Activated naive CD4-positive, alpha-beta T cell (primary cell): ENCODE measurements at places on chromosomes 1 and 21.

GRCh38 chr1:15090373-15090772, 63.2 kb upstream of the TMEM51 start:
- DNase-seq = no peak

- DNase-seq = no peak
These were observed 108.0 kb upstream of the KIF26B start for GRCh38 chr1:245046769-245047168.

DNA sequence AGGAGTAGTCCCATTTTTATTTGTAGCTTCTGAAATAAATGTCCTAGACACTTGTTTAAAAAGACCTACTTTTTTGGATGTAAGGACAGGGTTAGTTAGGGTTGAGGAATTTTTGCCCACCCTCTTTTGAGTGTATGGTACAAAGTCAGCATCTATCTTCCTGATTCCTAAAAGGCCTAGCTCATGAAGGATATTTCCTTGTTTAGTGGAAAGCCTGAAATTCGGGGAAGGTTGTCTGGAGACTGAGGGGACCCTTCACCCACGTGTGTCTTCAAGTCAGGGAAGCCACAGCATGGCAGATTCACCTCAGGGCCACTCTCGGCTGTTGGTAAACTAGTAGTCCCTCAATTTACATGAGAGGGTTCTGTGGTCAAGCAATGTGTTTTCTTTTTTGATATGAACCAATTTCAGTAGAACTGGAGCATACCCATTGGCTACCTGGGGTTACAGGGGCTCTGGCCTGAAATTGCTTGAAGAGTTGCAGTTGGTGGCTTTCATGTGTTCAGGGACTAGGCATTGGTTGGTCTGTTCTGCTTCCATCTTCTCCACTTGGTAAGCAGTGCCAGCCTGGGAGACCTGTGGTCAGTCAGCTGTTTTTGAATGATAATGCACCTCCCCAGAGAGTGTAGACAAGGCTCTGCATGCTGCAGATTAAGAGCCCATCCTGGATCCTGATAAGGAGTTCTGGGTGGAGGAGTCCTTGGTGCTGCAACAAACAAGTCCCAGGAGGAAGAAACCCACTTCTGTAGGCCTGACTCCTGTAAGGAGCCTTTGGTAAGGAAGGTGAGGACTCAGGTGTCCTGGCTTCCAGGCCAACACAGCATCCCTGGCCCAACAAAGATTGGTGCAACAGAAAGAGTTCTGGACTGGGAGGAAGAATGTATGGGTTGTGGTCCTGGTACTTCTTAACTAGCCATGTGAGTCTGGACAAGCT, 6.3 kb downstream of the BTG2 start:
- no peak for DNase-seq

- DNase-seq = no peak
These were observed 279.5 kb upstream of the NFIA start for GRCh38 chr1:60802884-60803283.

GRCh38 chr21:44017601-44018000, 5.5 kb downstream of the TRAPPC10 start:
- DNase-seq = no peak

DNA sequence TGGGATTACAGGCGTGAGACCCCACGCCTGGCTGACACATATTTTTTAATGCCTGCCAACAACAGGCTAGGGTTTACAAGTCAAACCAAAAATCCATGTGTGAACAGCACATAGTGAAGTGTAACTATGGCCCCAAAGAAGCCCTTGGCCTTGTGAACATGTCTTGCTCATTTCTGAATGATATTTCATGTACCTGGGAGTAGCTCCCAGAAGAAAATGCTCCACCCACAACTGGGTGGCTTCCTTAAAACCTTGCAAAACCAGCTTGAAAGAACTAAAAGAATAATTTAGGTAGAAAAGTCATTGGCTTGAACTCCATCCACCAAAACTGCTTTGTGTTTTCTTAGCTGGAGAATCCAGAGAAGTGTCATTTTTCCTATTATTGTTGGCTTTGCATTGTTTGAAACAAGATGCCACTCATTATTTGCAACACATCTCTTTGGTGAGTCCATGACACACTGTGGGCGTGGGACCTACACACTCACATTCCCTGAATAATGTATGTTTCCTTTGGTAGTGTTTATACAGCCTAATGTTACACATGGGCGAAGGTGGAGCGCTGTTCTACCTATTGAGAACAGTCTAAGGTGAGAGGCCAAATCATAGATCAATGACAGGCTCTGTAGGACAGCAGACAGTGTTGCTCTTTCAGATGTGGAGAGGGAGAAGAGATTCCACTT, 28.5 kb upstream of the SDE2 start:
- DNase-seq = no peak

DNA sequence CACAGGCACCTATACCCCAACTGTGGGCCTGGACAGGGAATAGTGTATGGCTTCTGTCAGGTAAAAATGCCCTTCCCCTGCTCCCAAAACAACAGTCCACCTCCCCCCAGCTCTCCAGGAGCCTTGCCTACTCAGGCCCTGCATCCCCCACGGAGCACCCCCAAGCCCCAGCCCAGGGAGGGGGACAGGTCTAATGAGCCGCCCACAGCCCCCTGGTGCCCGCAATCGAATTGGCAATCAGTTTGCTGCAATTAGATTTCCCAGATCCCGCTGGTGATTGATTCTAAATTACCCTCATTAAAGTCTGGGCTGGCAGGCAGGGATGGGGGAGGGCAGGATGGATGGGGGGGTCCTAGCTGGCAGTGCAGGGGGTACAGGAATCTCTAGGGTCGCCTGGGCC, 8.1 kb downstream of the SDC3 start:
- no peak for DNase-seq

GRCh38 chr1:172473302-172473701, 29.4 kb upstream of the PIGC start:
- no peak for DNase-seq

GRCh38 chr21:17789656-17790055, 29.5 kb downstream of the C21orf91 start:
- DNase-seq = no peak

DNA sequence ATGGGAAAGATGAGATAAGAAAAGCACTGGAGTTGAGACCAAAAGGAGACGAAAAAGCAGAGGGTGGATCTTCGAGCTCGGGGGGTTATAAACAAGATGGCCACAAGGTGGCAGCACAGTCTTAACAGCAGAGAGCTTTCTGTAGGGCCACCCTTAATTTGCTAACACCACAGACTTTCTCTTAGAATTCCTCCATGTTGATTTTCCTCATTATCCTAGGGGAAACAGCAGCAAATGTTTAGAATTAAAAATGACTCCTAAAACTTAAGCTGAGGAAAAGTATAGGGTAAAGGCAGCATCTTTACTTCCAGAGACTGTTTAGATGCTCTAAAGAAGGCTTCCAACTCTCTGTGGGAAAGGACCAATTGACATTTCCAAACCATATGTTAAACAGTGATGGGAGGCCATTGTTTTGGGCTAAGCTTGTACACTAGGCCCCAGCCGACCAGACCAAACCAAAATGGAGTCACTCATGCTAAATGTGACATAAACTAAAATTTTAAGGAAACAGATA, 2.5 kb upstream of the APOBEC4 start:
- DNase-seq = peak; percentile 56

DNA sequence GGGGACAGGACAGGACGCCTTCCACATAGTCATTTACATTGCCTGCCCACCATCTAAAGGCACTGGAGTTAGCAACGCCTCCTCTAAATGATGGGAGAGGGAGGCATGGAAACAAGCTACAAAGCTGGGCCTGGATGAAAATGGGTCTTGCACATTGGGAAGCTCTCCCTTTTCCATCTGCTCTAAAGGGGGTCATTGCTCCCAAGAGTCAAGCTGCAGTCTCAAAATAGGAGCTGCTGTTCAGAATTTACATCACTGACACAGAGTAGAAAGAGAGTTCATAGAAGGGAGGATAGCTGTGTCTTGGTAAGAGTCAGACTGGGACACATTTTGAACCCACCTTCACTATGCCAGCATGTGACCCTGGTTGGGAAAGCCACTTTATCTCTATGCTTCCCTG, 26.6 kb downstream of the RCSD1 start:
- DNase-seq = no peak

DNA sequence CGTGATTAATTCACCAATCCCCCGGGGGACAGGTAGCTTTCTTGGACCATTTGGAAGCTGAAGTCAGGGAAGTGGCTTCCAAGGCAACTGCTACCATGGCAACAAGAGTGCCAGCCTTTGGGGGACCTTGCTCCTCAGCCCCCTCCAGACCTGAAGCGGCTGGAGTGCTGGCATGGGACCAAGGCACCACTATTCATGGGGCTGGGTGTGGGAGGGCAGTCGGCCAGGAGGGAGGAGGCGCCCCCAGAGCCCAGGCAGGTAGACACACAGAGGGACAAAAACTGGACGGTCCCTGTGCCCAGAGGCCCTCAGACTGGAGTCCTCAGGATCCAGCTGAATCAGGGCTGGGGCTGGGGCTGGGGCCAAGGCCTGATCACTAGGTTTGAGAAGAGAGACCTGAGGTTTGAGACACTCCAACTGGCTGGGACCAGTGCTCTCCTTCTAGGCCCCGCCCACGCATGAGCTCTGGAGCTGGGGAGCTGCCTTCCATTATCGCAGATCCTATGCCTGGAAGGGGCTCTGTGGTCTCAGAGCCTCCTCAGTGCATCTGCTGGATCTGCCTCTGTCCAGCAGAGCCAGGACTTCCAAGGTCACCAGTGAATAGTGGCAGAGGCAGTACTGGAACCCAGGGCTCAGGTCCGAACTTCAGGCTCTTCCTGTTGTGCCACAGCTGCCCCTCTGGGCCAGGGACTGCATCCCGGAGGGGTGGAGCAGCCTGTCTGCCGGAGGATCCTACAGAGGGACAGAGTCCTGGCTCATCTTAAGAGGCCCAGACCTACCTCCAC, 3.3 kb upstream of the KNCN start:
- DNase-seq = no peak

- no peak for DNase-seq
These were observed 52.7 kb upstream of the TSHB start for GRCh38 chr1:114976891-114977290.

DNA sequence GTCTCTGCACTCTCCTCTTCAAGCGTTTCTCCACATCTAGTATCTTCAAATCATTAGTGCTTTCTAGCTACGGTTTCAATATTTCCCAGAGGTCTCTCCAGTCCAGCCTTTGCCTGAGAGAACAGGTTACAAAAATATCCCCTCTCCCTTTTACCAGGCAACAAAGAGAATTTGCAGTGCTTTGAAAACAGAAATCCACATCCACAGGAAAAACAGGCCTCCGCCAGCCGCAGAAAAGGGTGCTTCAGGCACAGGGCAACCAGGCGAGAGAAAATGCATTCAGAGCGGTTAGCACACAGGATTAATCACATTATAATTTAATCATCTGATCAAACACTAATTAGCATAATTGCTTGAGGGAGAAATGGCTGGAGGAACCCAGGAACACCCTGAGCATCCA, 13.8 kb downstream of the DSCAM start:
- no peak for DNase-seq

GRCh38 chr1:156498432-156499193, 2.0 kb downstream of the MEF2D start:
- no peak for DNase-seq

DNA sequence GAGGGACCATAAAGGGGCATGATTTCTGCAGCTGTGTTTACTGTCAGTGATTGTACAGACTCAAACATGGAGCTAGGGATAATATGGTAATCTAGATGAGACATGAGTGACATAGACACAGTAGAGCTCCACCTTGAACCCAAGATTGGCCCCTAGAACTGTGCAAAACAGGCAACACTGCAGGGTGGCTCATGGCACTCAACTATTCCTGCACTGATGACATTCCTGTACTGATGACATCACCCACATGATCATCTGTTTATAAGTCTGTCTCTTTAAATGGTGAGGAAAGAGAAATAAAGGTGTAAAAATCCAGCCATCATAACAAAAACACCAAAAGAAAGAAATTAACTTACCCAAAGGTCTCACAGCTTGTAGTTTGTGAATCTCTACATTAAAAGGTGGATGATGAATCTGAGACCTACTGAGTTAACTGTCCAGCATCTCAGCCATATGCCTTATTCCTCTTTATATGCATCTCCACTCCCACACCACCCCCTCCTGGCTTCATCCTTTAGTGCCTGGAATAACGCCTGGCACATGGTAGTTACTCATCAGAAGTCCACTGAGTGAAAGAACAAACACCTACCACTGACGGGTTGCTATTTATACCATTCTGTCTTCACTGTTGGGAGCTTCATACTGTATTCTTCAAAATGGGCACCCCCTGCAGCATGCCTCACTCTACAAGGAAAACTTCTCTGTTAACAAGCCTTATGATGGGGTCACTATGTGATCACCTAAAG, at the start of gene LRRC53:
TSS of gene LRRC53 (minus strand) at position 442 of the 746 bp plus-strand sequence. CDS start 29,262 bp downstream, outside the sequence.
- no peak for DNase-seq

- peak; percentile 55 for DNase-seq
These were observed at the start of gene SPATC1L for GRCh38 chr21:46183910-46184624. Gene SPATC1L, minus strand, starts transcription at chr21:46184459. Its CDS starts 1,643 bp downstream, at chr21:46182816.

DNA sequence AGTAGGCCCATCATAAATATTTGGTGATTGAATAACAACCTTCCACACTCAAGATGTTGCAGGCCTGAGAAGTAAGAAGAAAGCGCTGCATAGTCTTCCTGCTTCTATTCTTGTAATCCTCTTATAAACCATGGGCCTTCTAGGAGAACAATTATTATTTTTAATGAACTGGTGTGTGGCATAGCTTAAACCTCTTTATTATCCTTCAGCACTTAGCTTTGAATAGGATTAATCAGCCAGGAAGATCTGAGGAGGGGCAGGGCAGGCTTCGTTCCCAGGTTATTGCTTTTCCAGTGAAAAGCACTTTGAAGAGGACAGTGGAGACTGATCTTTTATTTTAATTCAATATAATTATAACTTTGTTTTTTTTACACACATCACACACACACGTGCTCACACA, 42.3 kb downstream of the KIF26B start:
- no peak for DNase-seq

GRCh38 chr1:154575147-154575927, 7.8 kb downstream of the CHRNB2 start:
- DNase-seq = no peak

DNA sequence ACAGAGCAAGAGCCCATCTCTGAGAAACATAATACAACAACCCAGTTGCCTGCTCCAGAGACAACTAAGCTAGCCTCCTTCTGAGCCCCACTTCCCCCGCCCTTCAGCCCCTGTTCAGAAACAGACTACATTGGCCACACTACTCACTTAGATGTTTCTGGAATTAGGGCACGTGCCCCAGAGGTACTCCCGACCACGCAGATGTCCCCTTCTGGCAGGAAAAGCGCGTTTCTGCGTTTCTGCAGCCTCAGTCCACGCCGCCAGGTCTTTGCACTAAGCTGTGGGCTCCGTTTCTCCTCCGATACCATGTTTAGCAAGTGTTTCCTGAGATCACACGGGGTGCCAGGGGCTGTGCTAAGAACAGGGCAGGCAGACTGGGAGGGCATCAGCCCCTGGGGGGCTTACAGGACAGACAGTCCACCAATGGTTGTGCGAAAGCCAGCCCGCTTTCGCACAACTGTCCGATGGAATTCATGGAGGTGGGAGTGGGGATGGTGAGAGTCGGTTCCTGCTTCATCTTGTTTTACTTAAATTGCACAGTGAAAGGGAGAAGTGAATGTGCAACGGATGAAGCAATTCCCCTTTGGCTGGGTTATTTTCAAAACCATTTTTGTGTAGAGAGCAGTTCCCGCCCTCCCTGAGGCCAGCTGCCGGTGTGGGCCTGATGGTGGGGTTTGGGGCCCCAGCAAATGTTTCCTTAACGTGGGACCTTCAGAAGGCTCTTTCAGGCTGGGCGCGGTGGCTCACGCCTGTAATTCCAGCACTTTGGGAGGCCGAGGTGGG, 2.7 kb downstream of the PIK3CD start:
- DNase-seq = no peak

GRCh38 chr1:68331117-68331865, 99.0 kb upstream of the WLS start:
- no peak for DNase-seq

GRCh38 chr21:31667132-31667531, 7.6 kb downstream of the SOD1 start:
- no peak for DNase-seq
